Lung (tissue), 17 donors: ENCODE measurements at places on chromosomes 6 and 20. TPM values are rescaled to one million over a fixed set of nuclear protein-coding genes. Genes with fewer than 3 reads are reported as not detected.

PLCB1 gene
- polyA plus RNA-seq = 1.6 TPM

LY6G6D gene
- not detected for polyA plus RNA-seq

LY86 gene
- 12.4 TPM for polyA plus RNA-seq

ADGRF4 gene
- 0.10 TPM for polyA plus RNA-seq

IL17A gene
- polyA plus RNA-seq = 0.14 TPM

TCP1 gene
- polyA plus RNA-seq = 109 TPM

OTOR gene
- polyA plus RNA-seq = not detected

FRS3 gene
- 6.5 TPM for polyA plus RNA-seq

CDH22 gene
- polyA plus RNA-seq = 0.03 TPM

EBF4 gene
- 5.8 TPM for polyA plus RNA-seq

GFRAL gene
- polyA plus RNA-seq = not detected

GPR63 gene
- polyA plus RNA-seq = 0.14 TPM

PCK1 gene
- polyA plus RNA-seq = 0.22 TPM

PRR3 gene
- 8.6 TPM for polyA plus RNA-seq

MAS1 gene
- polyA plus RNA-seq = 0.02 TPM

TSPO2 gene
- polyA plus RNA-seq = 0.07 TPM
